Activated CD4-positive, alpha-beta T cell treated with anti-CD3 and anti-CD28 coated beads for 36 hours (primary cell): ENCODE measurements at places on chromosomes 5 and 9. TPM values are rescaled to one million over a fixed set of nuclear protein-coding genes. Genes with fewer than 3 reads are reported as not detected.

GRCh38 chr9:122206118-122207046 lies 22.4 kb downstream of the LHX6 start:
- H3K4me1 ChIP-seq = no peaks in the 10 kb centered on the region
- no peaks in the 10 kb centered on the region for H3K36me3 ChIP-seq
- peaks cover 10% of the 10 kb centered on the region for H3K27me3 ChIP-seq
- DNase-seq = no peak

- H3K27ac ChIP-seq = no peak overlapping the region
- H3K27me3 ChIP-seq = peaks cover 63% of the 10 kb centered on the region
- no peak overlapping the region for H3K4me3 ChIP-seq
- DNase-seq = peak; percentile 76
Observed at GRCh38 chr5:1666812-1667588, 132.6 kb downstream of the MRPL36 start.

- no peak overlapping the region for H3K4me3 ChIP-seq
- peaks cover 5% of the 10 kb centered on the region for H3K4me1 ChIP-seq
- H3K27me3 ChIP-seq = no peaks in the 10 kb centered on the region
Observed at GRCh38 chr9:114643001-114643400, 14.6 kb downstream of the TEX53 start.

- H3K4me3 ChIP-seq = no peak overlapping the region
- DNase-seq = no peak
- H3K27me3 ChIP-seq = no peaks in the 10 kb centered on the region
Observed at GRCh38 chr5:8919096-8919495, 626.8 kb downstream of the SEMA5A start.

DNA sequence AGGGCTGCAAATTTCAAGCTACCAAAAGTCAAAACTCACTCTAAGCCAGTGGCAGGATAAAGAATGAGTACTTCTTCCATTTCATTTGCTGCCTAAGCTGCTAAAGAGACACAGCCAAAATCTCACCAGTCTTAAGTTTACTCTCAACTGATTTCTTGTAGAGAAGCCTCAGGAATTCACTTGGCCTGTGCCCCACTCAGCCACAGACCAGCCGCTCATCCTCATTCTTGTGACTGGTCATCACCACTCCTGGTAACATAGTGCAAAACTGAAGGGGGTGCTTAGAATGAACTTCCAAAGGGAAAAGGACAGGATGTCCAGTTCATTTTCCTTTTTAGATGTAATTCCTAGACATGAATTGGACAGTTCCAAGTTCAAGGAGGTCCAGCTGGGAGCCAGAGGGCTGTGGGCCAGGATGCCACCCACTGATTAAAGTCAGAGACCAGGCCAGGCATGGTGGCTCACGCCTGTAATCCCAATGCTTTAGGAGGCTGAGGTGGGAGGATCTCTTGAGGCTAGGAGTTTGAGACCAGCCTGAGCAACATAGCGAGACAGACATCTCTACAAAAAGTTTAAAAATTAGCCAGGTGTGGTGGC lies 72.7 kb upstream of the RANBP3L start:
- no peak overlapping the region for H3K4me3 ChIP-seq
- H3K4me1 ChIP-seq = no peaks in the 10 kb centered on the region
- H3K36me3 ChIP-seq = no peaks in the 10 kb centered on the region
- no peaks in the 10 kb centered on the region for H3K27me3 ChIP-seq

DNA sequence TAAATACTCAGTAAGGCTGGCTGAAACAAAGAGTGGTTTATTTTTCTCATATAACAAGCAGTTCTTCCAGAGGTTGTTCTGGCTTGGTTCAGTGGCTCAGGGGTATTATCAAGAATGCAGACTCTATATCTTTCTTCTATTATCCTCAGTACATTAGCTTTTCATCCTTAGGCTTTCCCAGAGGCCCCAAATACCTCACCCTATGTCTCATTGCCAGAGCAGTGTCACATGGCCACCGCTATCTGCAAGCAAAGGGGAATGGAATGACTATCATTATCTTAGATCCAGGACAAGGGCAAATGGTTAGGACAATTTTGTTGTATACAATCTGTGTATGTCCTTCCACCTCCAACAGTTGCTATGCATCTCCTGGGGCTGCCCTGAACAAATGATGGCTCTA lies 69.0 kb upstream of the SNX2 start:
- H3K4me1 ChIP-seq = peaks cover 3% of the 10 kb centered on the region
- H3K4me3 ChIP-seq = no peak overlapping the region
- no peak overlapping the region for H3K27ac ChIP-seq
- H3K27me3 ChIP-seq = peaks cover 9% of the 10 kb centered on the region
- H3K36me3 ChIP-seq = no peaks in the 10 kb centered on the region
- no peak for DNase-seq

GRCh38 chr5:15834596-15835245 lies 334.7 kb downstream of the FBXL7 start:
- no peak overlapping the region for H3K27ac ChIP-seq
- no peaks in the 10 kb centered on the region for H3K4me1 ChIP-seq
- H3K36me3 ChIP-seq = no peaks in the 10 kb centered on the region
- DNase-seq = no peak
- H3K27me3 ChIP-seq = no peaks in the 10 kb centered on the region
- no peak overlapping the region for H3K4me3 ChIP-seq

DNA sequence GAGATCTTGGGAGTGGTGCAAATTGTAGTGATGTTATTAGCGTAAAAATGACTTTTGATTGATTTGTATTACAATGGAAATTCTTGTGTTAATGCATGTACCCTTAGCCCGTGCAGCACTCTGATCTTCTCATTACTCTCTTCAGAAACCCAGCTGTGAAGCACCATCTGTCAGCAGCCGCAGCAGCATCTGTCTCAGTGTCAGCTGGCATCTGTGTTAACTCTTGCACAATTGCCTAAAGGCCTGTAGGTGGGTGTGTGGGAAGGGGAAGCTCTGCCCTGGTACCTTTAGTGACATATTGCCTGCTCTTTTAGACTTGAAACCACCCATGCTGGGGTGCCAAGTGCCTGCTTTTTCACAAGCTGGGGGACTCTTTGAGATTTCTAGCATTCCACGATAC lies 101.3 kb downstream of the FBXL7 start:
- H3K4me3 ChIP-seq = no peak overlapping the region
- DNase-seq = no peak
- no peaks in the 10 kb centered on the region for H3K36me3 ChIP-seq
- no peak overlapping the region for H3K27ac ChIP-seq
- no peaks in the 10 kb centered on the region for H3K4me1 ChIP-seq

DNA sequence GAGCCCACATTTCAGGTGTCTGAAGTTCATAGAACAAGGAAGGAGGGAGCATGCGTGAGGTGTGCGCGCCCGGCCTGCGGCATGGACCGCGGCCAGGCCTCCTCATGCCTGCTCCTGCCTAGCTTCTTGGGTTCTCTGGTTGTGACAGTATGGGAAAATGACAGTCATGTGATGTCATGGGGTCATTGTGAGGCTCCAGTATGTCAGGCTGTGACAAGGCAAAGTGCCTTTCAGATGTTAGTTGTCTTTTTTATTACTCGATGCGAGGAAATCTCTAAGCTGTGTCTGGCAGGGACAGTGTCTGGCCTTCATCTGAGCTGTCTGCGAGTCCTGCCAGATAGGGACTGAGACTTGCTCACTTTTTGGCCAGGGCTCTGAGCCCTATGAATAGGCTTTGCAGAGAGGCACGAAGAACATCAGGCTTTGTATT lies 13.3 kb downstream of the UCK1 start:
- H3K4me3 ChIP-seq = no peak overlapping the region
- H3K27me3 ChIP-seq = no peaks in the 10 kb centered on the region
- peaks cover 33% of the 10 kb centered on the region for H3K36me3 ChIP-seq
- no peaks in the 10 kb centered on the region for H3K4me1 ChIP-seq
- no peak overlapping the region for H3K27ac ChIP-seq

- H3K4me1 ChIP-seq = peaks cover 8% of the 10 kb centered on the region
- peak overlapping the region; percentile 9 for H3K27ac ChIP-seq
- DNase-seq = no peak
- H3K36me3 ChIP-seq = no peaks in the 10 kb centered on the region
- H3K4me3 ChIP-seq = no peak overlapping the region
- no peaks in the 10 kb centered on the region for H3K27me3 ChIP-seq
Observed at GRCh38 chr9:84304166-84304565, 36.4 kb downstream of the SLC28A3 start.

Gene KCNV2
- total RNA-seq = not detected

Gene ARHGAP26
- 12.8 TPM for total RNA-seq

Gene SH2D3C
- 35.2 TPM for total RNA-seq

Gene DNM1
- total RNA-seq = 0.72 TPM

Gene HNRNPH1
- 634 TPM for total RNA-seq

Gene LVRN
- 0.11 TPM for total RNA-seq

Gene HMCN2
- total RNA-seq = 0.05 TPM
